ENCODE measurements at places on chromosomes 4 and X.

DNA sequence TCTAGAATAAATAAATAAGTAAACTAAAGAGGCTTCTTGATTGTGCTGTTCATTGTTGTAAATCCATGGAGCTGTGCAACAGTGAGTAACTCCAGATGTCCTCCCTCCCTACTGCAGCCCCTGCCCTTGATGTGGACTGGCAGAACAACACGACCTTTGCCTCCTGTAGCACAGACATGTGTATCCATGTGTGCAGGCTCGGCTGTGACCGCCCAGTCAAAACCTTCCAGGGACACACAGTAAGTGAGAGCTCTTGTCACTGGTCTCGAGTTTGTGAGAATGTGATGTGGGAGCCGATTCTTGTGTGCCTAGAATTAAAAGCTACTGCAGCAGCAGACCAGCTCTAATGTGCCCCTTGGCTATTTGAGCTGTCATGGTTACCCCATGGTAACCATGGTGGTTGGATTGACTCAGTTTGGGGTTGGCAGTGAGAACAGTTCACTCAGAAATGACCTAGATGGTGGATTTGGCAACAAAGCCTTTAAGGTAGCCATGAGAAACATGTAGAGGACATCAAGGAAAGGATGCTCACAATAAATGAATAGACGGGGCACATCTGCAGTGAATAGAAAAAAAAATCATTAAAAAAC, 60.7 kb downstream of the GPR143 start:
- DNase-seq, result no peak

DNA sequence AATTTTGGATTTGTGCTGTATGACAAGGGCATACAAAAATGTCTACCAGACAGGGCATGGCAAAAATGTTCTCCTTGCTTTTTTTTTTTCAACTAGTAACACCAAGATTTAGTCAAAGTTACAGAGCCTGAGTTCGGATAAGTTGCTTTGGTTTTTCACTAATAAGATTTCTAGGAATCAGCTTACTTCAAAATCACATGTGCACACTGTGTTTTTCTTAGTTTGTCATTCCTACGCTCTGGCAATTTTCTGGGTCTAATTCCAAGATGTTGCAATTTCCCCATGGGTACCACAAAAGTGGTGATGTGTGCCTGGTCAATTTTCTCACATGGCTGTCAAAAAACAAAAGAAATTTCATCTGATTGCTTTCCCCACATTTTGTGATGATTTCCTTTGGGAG, 6.3 kb downstream of the C1QTNF7 start:
- DNase-seq, result no peak

- no peak for DNase-seq
Observed at GRCh38 chr4:67581913-67582312, 23.4 kb downstream of the STAP1 start.

GRCh38 chr4:100428051-100428450, 89.8 kb downstream of the EMCN start:
- peak; percentile 21 for DNase-seq

- no peak for DNase-seq
Observed at GRCh38 chr4:77471821-77472495, 133.7 kb upstream of the CXCL13 start.

- DNase-seq, result no peak
Observed at GRCh38 chrX:155048977-155049619, 21.8 kb downstream of the CMC4 start.
